Activated T-cell treated with anti-CD3 and anti-CD28 coated beads, Interleukin-2, amount 50 U/mL, for 1 hour (primary cell): ENCODE measurements at places on chromosomes 4 and X.

DNA sequence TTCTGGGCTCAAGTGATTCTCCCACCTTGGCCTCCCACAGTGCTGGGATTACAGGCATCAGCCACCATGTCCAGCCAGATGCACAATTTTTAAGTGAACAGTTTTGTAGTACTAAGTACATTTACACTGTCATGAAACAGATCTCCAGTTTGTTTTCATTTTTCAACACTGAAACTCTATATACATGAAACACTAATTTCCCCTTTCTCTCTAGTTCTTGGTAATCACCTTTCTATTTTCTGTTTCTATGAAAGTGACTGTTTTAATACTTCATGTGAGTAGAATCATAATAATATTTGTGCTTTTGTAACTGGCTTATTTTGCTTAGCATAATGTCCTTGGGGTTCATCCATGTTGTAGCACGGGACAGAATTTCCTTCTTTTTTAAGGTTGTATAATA, 237.4 kb downstream of the CAMK2D start:
- no peak for DNase-seq

GRCh38 chr4:168241953-168242352, 76.6 kb downstream of the DDX60 start:
- DNase-seq: no peak

DNA sequence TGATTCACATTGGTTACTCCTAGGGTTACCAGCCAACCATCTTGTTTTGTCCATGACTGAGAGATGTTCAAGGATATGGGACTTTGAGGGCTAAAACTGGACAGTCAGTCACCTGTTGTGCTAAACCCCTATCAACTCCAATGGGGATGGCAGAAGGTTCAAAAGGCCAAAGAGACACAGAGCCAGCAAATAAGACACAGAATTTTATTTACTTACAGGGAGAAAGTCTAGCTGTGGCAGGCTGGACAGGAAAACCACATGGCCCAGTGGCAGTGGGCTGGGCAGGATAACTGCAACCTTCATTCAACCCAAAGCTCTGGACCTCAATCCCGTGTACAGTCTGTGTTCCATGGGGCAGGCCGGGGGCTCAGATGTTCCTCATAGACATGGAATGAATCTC, 326.7 kb upstream of the RPS6KA3 start:
- no peak for DNase-seq

DNA sequence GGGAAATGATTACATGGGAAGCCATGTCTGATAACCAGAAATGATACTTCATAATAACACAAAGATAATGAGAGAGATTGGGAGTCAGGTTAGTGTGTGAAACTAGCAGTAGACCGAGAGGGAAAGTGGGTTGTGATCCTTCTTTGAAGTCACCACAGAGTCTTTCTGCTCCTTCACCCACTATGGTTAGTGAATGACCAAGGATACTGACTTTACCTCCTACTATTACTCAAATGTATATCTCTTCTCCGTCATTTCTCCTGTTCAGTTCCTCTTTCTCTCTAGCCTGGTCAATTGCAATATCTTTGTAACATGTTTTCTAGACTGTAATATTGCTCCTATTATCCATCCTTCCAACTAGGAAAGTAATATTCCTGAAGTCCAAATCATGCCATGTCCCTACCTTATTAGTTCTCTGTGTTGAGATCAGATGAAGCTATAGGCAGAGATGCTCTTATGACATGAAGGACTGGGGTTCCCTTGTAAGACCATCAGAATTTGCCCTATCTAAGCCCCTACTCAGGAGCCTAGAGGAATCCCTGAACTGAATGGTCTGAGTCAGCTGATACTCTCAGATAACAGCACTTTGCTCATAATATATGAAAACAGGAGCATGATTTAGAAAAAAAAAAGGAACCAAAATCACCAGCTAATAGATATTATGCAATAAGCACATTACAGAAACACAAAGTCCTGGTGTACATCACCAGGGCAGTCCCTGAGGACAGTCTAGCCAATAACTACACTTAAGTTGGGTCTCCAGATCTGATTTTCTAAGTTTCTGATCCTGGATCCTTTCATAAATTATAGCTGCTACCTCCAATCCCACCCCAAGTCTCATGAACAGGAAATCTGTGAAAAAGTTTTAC, 81.2 kb downstream of the SHROOM3 start:
- no peak for DNase-seq

DNA sequence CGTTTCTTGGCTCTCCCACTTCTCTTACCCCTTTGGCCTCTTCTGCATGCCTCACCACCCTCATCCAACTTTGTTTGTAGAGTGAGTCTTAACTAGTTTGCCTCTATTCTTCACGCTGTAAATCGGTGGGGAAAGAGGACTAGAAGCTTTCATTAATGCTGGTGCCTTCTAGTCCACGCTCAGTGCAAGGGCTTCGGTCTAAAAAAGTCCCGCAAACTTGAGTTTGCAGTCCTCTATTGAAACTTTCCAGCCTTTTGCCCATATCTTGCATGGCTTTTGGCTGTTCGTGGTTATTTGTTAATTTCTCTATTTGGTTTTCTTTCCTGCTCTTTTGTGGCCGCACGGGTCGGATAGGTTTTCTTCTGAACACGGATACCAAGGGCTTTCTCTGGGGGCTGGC, 868 bp downstream of the DACH2 start:
- no peak for DNase-seq

GRCh38 chrX:9824554-9824953, 38.3 kb downstream of the SHROOM2 start:
- DNase-seq: no peak

DNA sequence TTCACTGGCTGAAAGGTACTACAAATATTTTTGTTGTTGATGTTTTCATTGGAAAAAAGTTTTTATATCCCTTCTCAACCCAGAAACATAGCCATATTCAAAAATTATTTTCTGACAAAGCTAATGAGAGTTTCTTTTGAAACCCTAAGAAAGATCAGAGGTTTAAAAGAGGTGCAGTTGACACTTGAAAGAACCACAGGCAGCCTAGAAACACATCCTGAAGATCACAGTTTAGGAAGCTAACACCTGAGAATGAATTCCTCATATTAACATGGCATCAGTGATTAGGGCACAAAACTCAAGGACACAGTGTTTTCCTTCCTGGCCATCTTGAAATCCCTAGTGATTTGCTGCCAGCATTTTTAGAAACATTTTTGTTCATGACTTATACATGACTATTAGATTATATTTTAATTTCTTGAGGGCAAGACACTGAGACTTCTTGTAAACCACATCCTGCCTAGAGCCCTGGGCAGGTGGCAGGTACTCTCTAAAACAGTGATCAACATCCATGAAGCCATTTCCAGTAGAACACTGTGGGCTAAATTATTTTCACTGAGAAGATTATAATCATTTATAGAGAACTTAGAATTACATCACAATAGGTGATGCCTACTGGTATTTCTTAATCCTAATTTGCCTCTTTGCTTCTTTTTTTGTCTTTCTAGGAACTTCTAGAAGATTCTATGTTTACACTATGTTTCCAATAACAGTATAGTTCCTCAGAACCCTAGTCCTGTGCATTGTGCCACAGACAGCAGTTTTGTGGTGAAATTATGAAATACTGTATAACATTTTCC, 80.0 kb downstream of the ARSJ start:
- peak; percentile 23 for DNase-seq

GRCh38 chrX:12970691-12971202, 4.2 kb upstream of the TMSB4X start:
- peak; percentile 46 for DNase-seq

DNA sequence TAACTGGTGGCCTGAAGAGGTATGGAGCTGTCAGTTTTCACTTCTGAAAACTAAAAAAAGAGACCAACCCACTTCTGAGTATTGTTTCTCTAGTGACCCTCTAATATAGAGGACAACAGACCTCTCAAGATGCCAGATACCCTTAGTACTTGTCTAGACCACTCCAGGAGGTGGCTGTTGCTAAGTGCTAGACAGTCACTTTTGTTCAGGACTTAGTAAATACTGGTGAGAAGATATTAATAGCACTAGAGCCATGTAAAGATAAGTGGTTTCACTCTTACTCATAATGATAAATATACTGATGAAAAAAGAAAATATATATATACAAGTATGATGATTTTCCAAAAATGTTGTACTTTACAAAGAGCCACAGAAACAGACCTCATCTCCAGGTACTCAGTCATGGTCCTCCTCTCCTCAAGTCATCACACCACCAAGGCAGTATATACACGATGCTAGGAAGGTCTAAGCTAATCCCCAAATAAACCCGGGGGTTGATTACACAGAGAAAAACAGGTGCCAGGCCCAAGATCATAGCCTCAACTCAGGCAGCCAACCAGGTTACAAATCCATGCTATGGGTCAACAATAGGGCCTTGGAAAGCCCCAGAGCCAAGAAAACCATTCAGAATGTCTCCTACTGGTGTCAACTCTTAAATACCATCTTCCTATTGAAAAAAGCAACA, 66.9 kb downstream of the ARHGEF9 start:
- DNase-seq: no peak

DNA sequence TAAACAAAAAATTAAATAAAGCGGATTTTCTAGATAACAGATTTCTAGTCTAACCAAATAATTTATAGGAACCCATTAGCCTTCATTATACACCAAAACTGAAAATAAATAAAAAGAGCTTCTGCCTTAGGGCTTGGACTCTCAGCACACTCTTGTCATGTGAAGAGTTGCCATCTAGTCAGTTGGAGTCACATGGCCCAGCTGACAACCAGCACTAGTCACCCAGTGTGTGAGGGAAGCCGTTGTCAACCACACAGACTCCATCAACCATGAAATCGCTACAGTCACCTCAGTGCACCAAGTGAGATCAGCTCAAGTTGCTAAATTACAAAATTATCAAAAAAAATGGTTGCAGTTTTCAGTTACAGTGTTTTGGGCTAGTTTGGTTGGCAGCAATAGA, 470.0 kb downstream of the GASK1B start:
- DNase-seq: no peak

GRCh38 chr4:88196523-88197185, 38.2 kb upstream of the ABCG2 start:
- no peak for DNase-seq

- DNase-seq: no peak
Observed at GRCh38 chr4:83389037-83389720, 54.5 kb upstream of the HPSE start.

- DNase-seq: no peak
Observed at GRCh38 chr4:80153874-80154544, 43.3 kb upstream of the PRDM8 start.

- no peak for DNase-seq
Observed at GRCh38 chr4:176436293-176436973, 116.7 kb downstream of the SPCS3 start.

DNA sequence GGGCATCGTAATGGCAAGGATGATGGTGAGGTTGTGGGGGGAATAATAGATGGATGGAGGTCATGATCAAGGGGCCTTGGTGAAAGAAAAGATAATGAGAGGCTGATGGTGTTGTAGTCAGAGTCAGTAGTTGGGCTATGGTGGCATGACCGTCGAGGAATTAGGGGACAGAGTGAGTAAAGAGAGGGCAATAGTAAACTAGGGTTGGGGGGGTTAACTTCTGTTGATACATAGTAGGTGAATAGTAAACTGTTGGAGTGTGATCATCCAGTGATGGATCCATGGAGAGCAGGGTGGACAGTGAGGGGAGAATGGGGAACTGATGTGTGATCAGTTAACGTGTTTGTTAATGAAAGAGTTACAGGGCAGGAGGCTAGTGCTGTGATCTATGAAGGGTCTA, 920 bp downstream of the FTSJ1 start:
- no peak for DNase-seq

DNA sequence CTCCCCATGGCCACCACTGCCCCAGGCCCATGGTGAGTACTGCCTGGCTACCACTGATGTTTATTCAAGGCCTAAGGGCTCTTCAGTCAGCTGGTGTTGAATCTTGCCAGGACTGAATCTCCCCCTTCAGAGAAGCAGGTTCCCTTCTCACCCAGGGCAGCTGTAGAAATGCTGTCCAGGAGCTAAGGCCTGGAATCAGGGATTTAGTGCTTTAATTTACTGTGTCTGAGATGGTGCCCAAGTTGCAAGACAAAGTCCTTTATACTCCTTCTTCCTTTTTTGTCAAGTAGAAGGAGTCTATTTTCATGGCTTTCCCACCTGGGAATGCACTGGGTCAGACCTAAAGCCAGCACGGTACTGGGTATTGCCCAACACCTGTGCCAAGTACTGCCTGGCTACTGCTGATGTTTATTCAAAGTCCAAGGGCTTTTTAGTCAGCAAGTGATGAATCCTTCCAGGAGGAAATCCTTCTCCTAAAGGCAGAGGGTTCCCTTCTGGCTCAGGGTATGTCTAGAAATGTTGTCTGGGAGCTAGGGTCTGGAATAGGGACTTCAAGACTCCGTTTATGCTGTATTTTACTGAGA, 117.6 kb upstream of the ATOH1 start:
- DNase-seq: no peak

DNA sequence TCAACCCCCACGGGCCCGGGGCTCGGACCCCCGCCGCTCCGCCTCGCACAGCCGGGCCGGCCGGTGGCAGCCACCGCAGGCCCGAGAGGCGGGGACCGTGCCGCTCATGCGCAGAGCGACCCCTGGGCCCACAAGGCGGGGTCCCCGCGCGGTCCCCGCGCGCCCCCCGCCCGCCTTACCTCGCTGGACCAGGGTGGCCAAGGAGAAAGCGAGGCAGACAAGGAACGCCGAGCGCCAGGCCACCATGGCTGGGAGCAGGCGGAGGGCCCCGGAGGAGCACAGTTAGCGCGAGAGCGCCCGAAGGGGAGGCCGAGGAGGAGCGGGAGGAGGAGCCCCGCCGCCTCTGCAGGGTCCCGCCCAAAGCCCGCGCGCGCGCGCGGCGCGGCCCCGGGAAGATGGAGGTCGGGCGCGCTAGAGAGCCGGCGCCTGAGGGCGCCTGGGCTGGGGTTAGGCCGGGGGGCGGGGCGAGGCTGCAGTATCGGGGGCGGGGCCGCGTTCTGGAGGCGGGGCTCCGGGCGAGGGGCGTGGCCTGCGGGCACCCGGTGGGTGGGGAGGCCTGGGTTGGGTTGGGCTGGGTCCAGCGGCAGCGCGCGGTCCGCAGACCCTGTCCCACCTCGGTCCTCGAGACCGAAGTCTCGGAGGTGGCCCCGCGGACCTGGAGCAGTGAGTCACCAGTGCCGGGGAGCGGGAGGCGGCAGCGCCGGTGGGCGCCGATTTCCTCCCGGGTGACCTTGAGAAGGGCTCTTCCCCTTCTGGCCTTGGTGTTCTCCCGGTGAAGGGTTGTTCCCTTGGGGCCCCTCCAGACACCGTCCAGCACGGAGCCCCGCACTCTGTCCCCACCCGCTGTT, at the start of gene CD99L2:
TSS of gene CD99L2 (minus strand) at position 326 of the 848 bp plus-strand sequence. CDS start at position 246, 80 bp downstream.
- peak; percentile 92 for DNase-seq

GRCh38 chr4:15776871-15777648, 1.1 kb upstream of the CD38 start:
- DNase-seq: no peak

DNA sequence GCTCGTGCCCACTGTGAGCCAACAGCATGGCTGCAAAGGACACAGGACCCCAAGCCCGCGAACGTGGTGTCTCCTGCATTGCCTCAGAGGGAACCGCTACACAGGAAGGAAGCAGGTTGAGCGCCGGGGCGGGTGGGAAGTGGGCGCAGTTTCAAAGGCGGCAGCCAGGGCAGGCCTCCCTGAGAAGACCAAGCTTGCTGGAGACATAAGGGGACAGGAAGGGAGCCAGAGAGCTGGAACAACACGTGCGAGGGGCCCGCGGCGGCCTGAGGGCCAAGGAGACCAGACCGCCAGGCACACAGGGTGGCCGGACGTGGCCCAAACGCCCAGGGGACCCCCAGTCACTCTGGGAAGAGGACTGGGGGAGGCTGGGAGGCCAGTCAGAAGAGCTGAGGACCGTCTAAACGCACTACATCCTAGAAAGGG, 32.0 kb downstream of the CTBP1 start:
- peak; percentile 70 for DNase-seq

GRCh38 chr4:16652732-16653305, 245.6 kb downstream of the LDB2 start:
- DNase-seq: no peak
